HS-5 (cell line): ENCODE measurements at places on chromosomes 5 and 9.

- no peak for DNase-seq
Observed at GRCh38 chr5:60287174-60287771, 393.7 kb upstream of the PDE4D start.

DNA sequence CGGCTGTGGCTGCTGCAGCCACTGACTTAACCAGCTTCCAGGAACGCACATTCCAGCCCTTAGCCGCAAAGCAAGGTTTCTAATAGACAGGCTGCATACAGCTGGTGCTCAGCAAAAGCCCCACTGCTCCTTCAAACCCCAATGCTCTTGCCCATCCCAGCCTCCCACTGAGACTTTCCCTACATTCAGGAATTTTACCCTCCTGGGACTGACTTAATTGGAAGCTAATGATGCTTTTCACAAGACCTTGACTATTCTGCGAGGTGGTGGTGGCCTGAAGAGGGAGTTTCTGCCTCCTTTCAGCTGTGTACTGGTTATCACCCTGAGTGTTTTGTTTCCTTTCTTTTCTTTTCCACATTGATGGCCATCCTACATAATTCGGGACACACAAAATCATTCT lies 164.9 kb upstream of the IRX1 start:
- DNase-seq = no peak

DNA sequence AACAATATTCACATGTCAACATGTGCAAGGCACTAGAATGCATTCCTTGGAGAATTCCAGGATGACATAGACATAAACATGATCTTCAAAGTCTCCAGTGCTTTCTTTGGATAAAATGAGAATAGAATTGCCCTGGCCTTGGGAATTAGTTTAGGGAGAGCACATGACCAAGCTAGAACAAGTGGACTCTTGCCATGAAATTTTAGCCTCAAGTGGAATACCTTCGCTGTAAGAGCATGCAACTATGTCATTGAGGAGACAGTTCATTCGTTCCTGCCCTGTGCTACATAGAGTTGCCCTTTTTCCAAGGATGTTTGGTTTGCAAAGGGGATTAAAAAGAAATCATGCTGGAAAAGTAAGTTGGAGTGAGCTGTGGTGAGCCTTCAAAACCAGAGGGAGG lies 42.7 kb downstream of the ZFAND5 start:
- no peak for DNase-seq

DNA sequence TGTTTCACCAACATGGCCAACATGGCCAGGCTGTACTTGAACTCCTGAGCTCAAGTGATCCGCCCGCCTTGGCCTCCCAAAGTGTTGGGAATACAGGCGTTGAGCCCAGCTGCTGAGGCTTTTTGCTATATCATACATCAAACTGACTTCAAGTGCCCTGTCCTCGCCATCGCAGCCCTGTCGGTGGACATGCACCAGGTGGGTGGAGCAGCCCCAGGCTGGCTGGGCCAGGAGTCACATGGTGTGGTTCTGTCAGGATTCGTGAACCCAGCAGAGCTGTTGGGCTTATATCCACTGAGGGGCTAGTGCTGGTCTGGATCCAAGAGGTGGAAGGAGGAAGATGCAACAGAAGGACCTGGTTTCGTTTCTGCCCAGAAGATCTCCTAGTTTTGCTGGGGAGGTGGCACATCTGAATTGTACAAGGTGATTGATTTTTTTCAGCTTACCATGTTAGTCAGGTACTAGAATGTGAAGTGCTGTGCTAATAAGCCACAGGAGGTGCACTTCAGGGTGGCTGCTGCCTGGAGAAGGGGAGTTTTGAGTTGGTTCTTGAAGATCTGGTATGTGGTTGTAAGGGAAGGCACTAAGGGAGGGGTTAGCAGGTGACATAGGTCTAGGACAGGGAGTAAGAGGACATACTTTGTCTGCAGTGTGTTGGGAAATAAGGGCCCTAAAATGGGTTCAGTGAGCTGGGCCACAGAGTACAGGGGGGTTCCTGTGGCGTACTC lies 16.1 kb downstream of the PCBD2 start:
- DNase-seq = no peak

DNA sequence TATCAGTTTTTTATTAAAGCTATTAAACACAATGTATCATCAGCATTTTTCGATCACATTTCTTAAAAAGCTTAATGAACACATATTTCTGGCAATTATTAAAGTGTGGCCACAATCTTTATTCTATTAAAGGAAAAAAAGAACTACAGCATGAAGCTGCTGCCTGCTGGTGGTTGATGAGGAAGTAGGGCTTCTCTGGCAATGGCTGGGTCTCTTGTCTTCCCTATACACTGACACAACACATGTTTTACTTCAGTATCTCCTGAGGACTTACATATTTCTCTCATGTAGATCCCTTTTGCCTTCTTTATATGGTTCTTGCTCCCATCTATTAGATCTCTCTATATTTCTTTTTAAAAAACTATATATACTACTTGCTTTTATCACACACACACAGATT lies 590.7 kb downstream of the RAB3C start:
- no peak for DNase-seq

- no peak for DNase-seq
Observed at GRCh38 chr9:131867611-131868192, 127.8 kb upstream of the RAPGEF1 start.

DNA sequence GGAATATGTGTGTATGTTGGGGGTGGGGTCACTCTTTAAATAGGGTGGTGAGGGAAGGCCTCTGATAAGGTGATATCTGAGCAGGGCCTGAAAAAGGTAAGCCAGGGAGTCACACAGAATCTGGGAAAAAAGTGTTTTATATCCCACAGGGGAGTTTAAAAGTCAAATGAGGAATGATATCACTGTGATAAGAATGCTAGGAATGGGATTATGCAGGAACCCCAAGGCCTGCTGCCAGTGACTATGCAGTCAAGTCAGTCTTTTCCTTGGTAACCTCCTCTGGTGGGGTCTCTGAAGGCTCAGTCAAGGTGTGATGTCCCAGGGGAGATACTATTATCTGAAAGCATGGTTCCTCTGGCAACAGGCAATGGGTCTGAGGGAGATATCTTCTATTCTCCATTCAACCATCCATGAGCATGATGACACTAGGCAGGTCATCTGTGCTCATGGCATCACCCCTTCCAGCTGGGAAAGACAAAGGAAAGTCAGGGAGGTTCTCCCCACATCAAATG lies 53.5 kb downstream of the GRIA1 start:
- DNase-seq = no peak

DNA sequence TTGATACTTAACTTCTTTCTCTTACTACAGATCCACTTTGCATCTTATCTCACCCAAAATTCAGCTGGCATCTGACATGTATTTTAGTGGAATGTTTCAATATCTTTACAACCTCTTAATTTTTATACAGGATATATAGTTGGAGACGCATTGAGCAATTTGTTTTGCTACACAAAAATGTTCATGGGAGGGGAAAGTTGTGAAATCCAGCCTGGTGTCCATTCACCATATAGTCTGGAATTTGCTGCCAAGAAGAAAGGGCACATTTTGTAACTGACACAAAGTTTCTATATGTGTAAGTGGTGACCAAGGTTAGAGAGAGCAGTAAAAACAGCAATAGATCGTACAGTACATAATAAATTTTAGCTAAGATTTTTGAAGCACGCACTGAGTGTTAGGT lies 14.0 kb upstream of the CHD1 start:
- no peak for DNase-seq

DNA sequence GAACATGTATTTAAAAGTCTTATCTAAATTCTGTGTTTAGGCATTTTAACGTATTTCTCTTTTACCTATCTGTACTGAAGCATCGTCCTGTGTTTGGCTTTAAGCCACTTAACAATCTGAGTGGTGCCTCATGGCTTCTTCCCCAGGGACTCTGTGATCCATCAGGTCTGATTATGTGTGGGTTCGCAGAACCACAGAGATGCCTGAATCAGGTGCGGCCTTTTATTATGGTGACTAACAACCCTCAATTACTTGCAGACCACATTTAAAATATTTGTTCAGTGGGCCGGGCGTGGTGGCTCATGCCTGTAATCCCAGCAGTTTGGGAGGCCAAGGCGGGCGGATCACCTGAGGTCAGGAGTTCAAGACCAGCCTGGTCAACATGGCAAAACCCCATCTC lies 39.6 kb upstream of the SAP30L start:
- DNase-seq = no peak

DNA sequence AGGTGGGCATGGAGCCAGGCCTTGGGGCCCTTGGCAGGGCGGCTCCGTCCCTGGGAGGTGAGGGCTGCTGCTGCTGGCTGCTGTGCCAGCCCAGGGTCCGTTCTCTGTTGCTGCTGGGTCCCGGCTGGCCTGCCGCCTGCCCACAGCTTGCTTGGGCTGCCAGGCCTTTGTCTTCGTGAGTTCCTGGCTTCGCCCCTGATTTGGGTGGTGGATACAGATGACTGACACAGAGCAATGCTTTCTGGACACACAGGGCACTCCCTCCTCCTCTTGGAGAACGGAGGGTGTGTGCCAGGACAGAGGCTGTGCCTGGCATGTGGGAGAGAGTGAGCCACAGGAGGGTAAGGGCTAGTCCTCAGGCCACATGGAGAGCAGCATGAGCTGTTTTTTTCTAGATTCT lies 166.1 kb downstream of the MACROH2A1 start:
- DNase-seq = no peak
